ENCODE measurements at places on chromosomes 6 and 20.

- no peak for DNase-seq
Observed at GRCh38 chr20:25675161-25675560, 21.5 kb downstream of the ZNF337 start.

GRCh38 chr6:83615025-83615999, 93.6 kb downstream of the SNAP91 start:
- DNase-seq = peak; percentile 31

DNA sequence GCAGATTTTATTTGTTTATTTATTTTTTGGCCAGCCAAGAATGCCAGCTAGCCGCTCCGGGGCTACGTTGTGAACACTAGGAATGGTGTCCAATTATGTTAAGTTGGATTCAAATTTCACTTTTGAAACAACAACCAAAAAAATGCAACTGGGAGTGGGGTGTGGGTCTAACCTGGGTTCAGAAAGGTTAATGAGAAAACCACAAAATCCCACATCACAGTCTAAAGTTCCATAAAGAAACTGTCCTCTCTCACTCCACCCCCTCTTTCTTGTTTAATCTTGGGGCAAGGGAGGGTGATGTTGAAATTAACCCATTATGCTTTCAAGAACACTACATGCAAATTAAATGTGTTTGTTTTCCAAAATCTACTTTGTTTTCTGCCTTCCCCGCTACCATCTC, 77.2 kb downstream of the LINC00237 start:
- no peak for DNase-seq

DNA sequence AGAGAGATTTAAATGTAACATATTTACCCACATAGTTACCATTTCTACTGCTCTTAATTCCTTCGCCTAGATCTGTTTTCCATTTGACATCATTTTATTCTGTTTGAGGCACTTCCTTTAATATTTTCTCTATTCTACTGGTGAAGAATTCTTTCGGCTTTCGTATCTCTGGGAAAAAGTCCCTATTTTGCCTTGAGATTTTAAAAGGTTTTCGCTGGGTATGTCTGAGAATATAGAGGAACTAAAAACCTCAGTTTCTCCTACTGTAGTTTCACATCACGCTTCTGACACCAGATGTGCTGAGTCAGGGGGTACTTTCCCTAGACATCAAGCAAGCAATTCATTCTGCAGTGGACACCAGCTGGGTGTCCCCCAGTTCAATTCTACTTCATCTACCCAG, 61.7 kb downstream of the E2F3 start:
- no peak for DNase-seq

DNA sequence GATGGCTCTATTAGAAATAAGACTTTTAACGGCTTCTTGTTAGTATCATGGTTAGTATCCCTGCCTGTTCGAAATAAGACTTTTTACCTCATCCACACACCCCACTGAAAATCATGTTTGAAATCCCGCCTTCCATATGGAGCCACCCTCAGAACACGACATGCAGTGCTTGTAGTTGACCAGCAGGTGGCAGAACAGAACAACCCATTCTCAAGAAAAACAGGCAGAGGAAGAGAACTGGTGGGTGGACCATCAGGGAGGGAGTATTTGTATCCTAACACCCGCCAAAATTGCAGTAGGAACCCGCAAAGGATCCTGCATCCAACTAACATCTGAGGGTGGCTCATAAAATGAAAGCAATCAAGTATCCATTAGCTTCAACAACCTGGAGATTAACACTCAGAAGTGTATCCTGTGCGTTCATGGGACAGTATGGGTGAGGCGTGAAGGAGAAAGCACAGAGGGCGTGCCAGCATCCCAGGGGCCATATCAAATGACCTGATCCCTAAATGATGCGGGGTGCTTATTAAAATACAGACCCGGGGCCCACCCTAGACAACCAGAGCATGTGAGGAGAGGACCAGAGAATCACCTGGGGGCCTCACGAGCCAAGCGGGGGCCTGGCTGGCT, 89.6 kb upstream of the NHSL1 start:
- peak; percentile 82 for DNase-seq

GRCh38 chr6:97187951-97188350, 95.1 kb downstream of the MMS22L start:
- DNase-seq = no peak

DNA sequence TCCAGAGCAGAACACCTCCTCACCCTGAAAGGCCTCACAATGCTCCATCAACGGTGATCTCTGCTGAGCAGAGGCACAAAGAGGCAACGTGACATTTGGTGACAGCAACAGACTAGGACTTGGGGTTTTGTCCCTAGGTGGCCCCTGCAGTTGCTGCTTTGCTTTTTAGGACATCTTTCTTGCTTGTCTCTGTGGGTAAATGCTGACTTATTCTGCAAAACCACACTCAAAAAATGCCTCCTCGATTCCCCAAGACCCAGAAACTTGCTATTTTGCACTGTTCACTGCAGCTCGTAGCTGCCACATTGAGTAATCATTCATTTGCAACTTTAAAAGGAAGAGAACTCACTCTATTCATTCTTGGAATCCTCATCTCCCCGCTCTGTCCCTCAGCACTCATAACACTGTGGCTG, 209.9 kb downstream of the LY86 start:
- no peak for DNase-seq

DNA sequence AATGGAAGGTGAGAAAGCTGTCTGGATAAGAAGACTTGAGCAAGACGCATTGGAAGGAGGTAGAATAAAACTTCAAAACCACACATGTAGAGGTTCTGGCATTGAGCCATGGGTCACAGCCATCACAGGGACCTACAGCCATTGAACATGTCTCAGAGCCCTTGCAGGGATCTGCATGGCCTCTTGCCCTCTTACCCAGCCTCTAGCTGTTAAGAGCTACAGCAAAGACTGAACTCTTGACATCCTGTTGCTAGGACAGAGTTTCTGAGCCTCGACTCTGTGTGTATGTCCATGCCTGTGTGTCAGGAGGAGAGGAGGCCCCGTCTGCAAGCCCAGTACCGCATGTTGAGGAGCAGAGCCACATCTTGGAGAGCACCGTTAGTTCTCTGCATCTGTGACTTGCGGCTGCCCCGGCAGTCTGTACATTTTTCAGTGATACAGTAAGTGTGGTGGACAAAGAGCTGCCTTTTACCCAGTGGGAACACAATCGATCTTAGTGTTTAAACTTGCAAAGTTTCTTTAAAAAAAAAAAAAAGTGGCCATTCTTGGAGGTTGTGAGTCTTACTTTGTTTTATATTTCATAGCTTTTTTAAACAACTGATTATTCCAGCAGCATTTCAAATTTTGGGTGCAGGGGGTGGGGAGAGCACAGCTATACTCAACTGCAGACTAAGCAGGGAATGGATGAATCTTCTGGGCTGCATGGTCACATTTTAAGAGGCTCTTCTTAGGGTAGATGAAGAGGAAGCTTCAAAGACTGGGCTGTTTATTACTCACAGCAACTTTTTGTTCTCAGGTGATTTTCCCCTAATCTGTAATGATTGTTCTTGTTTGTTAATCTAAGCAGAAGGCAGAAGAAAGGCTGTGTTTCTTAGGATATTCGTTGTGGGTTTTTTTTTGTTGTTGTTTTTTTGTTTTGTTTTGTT, 88.5 kb downstream of the TBC1D7 start:
- no peak for DNase-seq

DNA sequence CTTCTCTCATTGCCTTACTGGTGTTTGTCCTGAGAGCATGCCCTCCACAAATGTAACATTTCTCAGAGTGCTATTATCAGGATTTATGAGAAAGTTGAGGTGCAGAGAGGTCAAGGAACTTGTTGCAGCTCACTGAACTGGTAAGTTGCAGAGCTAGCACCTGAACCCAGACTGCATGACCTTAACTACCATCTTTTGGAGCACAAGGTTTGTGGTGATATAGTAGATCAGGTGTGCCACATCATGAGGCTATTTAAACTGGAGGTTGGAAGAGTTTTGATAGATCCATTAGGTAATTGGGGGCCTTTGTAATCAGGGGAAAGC, 112.0 kb upstream of the CITED2 start:
- no peak for DNase-seq

- no peak for DNase-seq
Observed at GRCh38 chr6:155670655-155671054, 215.0 kb upstream of the NOX3 start.

DNA sequence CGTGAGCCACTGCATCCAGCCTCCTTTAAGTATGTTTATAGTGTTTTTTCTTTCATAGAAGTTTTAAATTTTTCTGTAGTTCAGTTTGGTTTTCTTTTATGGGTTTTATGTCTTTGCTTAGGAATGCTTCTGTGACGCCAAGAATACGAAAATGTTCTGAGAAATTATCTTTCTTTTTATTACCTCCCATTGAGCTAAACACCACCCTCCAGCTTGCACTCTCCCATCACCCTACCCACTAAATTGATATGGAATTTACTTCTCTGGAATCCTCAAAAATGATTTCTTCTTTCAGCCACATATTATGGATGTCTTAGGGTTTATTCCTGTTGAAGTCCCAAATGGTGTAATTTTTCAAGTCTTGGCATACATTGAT, 38.1 kb downstream of the JARID2 start:
- no peak for DNase-seq

GRCh38 chr6:41283600-41283999, 2.9 kb downstream of the TREM1 start:
- DNase-seq = no peak

GRCh38 chr6:150070236-150070818, 1.4 kb upstream of the ULBP3 start:
- DNase-seq = no peak

DNA sequence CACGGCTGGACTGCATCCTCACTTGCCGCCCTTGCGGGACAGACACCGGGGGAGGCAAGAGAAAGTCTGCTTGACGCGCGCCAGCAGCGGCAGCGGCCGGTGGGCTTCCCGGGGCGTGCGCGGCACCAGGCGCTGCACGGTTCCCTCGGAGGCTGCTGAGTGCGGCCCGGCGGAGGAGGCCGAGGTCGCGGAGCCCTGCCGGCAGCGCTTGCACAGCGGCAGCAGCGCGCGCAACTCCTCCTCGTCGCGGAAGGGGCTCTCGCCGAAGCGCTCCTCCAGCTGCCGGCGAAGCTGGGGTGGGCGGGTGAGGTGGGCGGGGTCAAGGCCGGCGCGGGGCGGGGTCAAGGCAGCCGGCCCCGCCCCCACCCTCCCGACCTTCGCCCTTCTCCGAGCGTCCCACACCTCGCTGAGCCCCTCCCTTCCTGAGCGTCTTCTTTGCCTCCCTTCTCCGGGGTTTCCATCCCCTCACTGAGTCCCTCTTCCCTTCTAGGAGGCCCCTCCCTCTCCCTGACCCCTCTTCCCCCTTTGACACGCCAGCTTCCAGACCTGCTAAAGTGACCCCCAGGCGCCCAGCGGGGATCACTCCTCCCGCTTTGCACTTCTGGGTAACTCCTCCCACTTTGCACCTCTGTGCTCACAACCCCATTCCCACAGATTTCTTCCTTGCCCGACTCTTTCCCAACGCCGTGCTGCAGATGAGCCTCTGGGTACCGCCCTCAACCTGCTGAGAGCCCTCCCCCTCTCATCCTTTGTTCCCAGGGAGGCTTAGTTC, 8.8 kb downstream of the DUSP15 start:
- DNase-seq = peak; percentile 94

All from HEK293T (cell line).